ENCODE measurements at places on chromosomes 16 and 17. TPM values are rescaled to one million over a fixed set of nuclear protein-coding genes. Genes with fewer than 3 reads are reported as not detected.

GRCh38 chr17:57911834-57912673, 43.2 kb downstream of the CUEDC1 start:
- H3K27ac ChIP-seq: no peak overlapping the region
- no peak overlapping the region for H3K4me3 ChIP-seq
- no peaks in the 10 kb centered on the region for H3K36me3 ChIP-seq
- H3K4me1 ChIP-seq: no peaks in the 10 kb centered on the region

- peaks cover 28% of the 10 kb centered on the region for H3K4me1 ChIP-seq
- peaks cover 6% of the 10 kb centered on the region for H3K27me3 ChIP-seq
- H3K36me3 ChIP-seq: no peaks in the 10 kb centered on the region
- no peak overlapping the region for H3K4me3 ChIP-seq
These were observed 344.9 kb upstream of the TNRC6C start for GRCh38 chr17:77613627-77614026.

- peaks cover 78% of the 10 kb centered on the region for H3K36me3 ChIP-seq
- peak overlapping the region; percentile 84 for H3K27ac ChIP-seq
- H3K27me3 ChIP-seq: no peaks in the 10 kb centered on the region
- H3K4me1 ChIP-seq: peaks cover 79% of the 10 kb centered on the region
- H3K4me3 ChIP-seq: no peak overlapping the region
These were observed 75.1 kb downstream of the CYTH1 start for GRCh38 chr17:78707016-78707415.

DDX5 gene
- total RNA-seq: 1,208 TPM

- no peaks in the 10 kb centered on the region for H3K27me3 ChIP-seq
- H3K27ac ChIP-seq: no peak overlapping the region
- DNase-seq: no peak
- peaks cover 83% of the 10 kb centered on the region for H3K36me3 ChIP-seq
- H3K4me1 ChIP-seq: peaks cover 5% of the 10 kb centered on the region
- no peak overlapping the region for H3K4me3 ChIP-seq
These were observed 30.8 kb downstream of the NMT1 start for GRCh38 chr17:45091778-45092425.

COL1A1 gene
- 8.8 TPM for total RNA-seq

DNA sequence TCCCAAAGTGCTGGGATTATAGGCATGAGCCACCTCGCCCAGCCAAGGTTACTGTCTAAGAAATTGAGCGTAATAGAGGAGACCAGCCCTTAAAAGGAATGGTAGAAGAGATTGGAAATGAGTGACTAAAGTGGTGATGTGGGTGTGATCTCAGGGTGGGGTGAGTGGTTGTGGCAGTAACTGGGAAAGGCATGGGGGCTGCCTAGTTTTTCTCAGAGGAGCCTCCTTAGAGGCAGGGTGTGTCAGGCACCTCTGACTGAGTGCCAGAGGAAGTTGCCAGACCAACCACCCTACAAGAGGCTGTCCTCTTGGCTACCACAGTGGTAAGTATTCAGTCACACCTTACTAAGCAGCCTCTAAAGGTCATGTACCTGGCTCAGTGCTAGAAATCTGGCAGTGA, 8.9 kb downstream of the DUS2 start:
- H3K4me1 ChIP-seq: peaks cover 13% of the 10 kb centered on the region
- no peak for DNase-seq
- no peak overlapping the region for H3K4me3 ChIP-seq
- peak overlapping the region; percentile 1 for H3K27ac ChIP-seq
- H3K27me3 ChIP-seq: no peaks in the 10 kb centered on the region
- peaks cover 32% of the 10 kb centered on the region for H3K36me3 ChIP-seq

HIGD1B gene
- not detected for total RNA-seq

DNA sequence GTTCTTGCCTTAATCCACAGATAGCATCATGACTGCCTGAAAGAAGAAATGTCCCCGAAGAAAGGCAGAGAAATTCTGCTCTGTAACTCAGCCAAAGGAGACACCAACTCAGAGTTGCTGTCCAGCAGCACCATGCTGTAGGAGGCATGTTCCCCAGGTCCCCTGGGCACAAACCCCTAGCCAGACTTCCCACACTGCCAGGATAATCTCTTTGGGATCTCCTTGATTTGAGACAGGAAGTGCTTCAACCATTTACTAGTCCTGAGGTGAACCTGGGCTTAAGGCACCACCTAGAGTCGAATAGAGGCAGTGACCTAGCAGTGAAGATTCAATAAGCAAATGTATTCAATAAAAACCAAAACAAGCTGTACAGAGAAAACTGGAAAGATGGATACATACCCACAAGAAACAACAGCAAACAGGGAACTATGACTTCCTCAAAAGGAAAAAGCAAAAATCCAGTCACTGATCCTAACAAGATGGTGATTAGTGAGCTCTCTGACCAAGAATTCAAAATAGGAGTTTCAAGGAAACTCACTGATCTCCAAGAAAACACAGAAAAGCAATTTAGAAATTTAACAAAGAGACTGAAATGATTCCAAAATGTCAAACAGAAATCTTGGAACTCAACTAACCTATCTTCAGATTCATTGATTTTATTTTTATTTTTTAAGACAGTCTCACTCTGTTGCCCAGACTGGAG, 5.7 kb downstream of the OR4D2 start:
- DNase-seq: no peak
- no peak overlapping the region for H3K27ac ChIP-seq
- H3K4me1 ChIP-seq: no peaks in the 10 kb centered on the region
- H3K27me3 ChIP-seq: peaks cover 42% of the 10 kb centered on the region

GRCh38 chr17:28550858-28551257, 1.6 kb downstream of the UNC119 start:
- DNase-seq: no peak
- H3K27ac ChIP-seq: peak overlapping the region; percentile 93
- peaks cover 78% of the 10 kb centered on the region for H3K4me1 ChIP-seq
- no peaks in the 10 kb centered on the region for H3K27me3 ChIP-seq
- peak overlapping the region; percentile 97 for H3K4me3 ChIP-seq

SPN gene
- 2.4 TPM for total RNA-seq

DNA sequence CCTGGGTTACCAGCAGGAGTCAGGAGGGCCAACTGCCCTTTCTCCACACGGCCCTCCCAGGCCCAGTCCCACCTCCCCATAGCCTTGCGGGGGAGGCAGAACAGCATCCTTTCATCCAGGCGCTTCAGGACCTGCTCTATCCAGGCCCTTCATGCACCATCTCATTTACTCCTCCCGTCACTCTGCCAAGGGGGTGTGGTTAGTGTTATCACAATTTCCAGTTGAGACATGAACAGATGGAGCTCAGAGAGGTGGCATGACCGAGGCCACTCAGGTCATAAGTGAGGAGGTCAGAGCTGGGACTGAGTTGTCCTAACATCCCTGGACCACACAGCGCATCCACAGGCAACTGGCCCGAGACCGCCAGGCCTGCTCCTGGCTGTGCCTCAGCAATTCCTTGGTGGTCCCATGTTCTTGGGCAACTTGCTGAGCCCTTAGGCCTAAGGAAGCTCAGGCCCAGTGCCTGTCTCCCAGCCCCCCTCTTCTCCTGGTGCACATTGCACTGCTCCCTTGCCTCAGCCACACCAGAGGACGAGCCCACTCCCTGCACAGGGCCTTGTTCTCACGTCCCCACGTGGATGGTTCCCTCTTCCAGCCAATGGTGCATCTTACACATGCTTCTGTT, 23.8 kb downstream of the C17orf100 start:
- no peak overlapping the region for H3K4me3 ChIP-seq
- H3K4me1 ChIP-seq: no peaks in the 10 kb centered on the region
- peaks cover 14% of the 10 kb centered on the region for H3K27me3 ChIP-seq
- peaks cover 6% of the 10 kb centered on the region for H3K36me3 ChIP-seq

DNA sequence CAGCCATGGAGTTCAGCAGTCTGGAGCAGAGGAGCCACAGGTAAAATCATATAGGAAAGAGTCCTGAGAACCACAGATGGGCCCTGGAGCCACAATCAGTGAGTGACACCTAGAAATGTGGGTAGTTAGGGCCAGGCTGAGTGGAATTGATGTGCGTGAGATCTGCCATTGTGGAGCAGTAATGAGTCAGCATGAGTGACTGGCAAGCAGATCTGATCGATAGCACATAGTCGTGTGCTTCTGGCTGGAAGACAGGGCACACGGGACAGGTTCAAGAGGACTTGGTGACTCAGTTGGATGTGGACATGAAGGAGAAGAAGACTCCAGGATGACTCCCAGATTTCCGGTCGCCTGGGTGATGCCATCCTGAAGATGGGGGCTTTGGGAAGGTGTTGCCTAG, 12.3 kb downstream of the ADORA2B start:
- H3K36me3 ChIP-seq: no peaks in the 10 kb centered on the region
- H3K4me1 ChIP-seq: peaks cover 11% of the 10 kb centered on the region
- H3K4me3 ChIP-seq: no peak overlapping the region
- no peak overlapping the region for H3K27ac ChIP-seq
- DNase-seq: no peak

- peaks cover 20% of the 10 kb centered on the region for H3K4me1 ChIP-seq
- H3K4me3 ChIP-seq: no peak overlapping the region
- DNase-seq: no peak
These were observed 83.2 kb downstream of the STH start for GRCh38 chr17:46082257-46082656.

- no peak within 1 kb of the TSS for H3K27ac ChIP-seq
- peak within 1 kb of the TSS; percentile 17 for H3K4me3 ChIP-seq
- H3K36me3 ChIP-seq: no peaks in the 10 kb centered on the region
- DNase-seq: no peak
These were observed at the start of gene CHST4 for GRCh38 chr16:71526111-71526631. TSS of gene CHST4 (plus strand) at chr16:71526426. CDS start at chr16:71536678, 10,252 bp downstream.

DNA sequence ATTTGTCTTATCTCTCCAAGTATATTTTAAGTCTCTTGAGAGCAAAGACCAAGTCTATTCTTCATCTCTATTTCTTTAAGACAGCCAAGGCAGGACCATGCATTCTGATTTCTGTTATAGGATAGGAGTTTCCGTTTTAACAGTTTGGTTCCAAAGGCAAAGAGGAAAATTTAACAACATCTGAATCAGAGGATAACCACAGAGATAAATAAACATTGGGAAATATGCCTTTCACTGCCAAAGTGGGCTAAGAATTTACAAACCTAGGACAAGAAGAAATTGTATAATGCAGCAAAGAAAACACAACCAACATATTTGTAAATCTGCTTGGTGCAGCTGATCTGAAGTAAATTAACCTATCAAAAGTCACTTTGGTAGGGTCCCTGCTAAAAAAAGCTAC, 37.7 kb downstream of the USP32 start:
- no peak overlapping the region for H3K4me3 ChIP-seq
- no peak overlapping the region for H3K27ac ChIP-seq
- H3K4me1 ChIP-seq: peaks cover 26% of the 10 kb centered on the region
- peaks cover 3% of the 10 kb centered on the region for H3K36me3 ChIP-seq
- no peaks in the 10 kb centered on the region for H3K27me3 ChIP-seq
- DNase-seq: no peak

TEKT3 gene
- total RNA-seq: not detected

- no peaks in the 10 kb centered on the region for H3K4me1 ChIP-seq
- no peak overlapping the region for H3K4me3 ChIP-seq
- no peak for DNase-seq
- no peaks in the 10 kb centered on the region for H3K27me3 ChIP-seq
- peaks cover 52% of the 10 kb centered on the region for H3K36me3 ChIP-seq
- no peak overlapping the region for H3K27ac ChIP-seq
These were observed 154.5 kb downstream of the PARN start for GRCh38 chr16:14475370-14476139.

GNGT2 gene
- 8.1 TPM for total RNA-seq

MT3 gene
- total RNA-seq: not detected

TBC1D3K gene
- total RNA-seq: not detected

DNA sequence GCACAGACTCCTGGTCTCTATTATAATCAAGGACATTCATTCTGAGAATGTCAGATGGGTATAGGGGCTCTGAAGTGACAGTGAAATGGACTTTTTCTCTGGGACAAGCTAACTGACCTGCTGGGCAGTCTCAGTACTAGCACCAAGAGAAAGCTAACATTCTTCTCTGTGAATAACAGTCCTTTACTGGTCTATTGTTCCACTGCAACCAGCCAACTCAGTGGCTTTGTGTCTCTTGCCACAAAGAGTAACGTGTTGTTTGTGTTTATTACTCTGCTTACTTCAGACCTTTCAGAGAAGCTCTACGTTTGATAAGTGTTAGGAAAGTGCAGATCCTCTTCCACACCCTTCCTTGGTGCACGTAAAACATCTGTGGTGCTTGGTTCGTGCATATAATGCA, 61.5 kb upstream of the BCAR1 start:
- H3K4me3 ChIP-seq: no peak overlapping the region
- H3K27me3 ChIP-seq: peaks cover 11% of the 10 kb centered on the region
- DNase-seq: no peak
- no peaks in the 10 kb centered on the region for H3K4me1 ChIP-seq
- H3K36me3 ChIP-seq: peaks cover 32% of the 10 kb centered on the region
- H3K27ac ChIP-seq: no peak overlapping the region

DNA sequence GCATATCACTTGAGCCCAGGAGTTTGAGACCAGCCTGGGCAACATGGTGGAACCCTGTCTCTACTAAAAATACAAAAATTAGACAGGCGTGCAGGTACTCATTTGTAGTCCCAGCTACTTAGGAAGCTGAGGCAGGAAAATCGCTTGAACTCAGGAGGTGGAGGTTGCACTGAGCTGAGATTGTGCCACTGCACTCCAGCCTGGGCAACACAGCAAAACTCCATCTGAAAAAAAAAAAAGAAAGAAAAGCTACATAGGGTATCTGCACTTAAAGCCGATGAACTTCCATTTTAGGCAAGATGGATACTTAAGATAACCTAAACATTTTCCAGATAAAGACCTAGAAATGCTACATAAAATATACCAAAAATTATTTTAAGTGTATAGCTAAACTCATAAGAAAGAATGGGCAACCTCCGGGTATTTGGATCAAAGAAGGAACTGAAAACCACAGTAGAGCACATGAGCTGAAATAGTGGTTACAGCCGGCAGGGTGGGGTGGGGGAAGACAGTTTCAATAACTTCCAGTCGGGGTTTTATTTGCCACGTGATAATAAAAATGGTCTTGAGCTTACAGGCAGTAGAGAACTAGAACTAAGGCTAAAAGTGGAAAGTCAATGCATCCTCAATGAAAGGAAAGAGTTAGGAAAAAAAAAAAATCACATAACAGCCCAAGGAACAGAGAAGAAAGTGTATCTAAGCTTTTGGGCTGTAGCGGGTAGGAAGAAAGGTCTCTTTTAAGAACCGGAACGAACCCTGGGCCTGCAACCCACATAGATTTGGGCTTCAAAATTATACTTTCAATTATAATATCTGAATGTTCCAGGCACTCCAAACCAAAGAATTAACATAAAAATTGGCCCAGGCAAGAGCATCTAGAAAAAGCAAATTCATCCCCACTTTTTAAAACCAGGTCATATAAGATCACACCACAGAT, 53.1 kb downstream of the CFDP1 start:
- H3K4me3 ChIP-seq: peak overlapping the region; percentile 48
- no peak overlapping the region for H3K27ac ChIP-seq
- peaks cover 26% of the 10 kb centered on the region for H3K36me3 ChIP-seq
- H3K4me1 ChIP-seq: peaks cover 28% of the 10 kb centered on the region

HSD11B2 gene
- not detected for total RNA-seq

- no peak for DNase-seq
- no peak overlapping the region for H3K27ac ChIP-seq
- H3K4me3 ChIP-seq: no peak overlapping the region
- H3K36me3 ChIP-seq: no peaks in the 10 kb centered on the region
- peaks cover 7% of the 10 kb centered on the region for H3K27me3 ChIP-seq
These were observed 8.2 kb upstream of the SMTNL2 start for GRCh38 chr17:4576161-4576558.

- DNase-seq: no peak
- no peak overlapping the region for H3K4me3 ChIP-seq
- no peak overlapping the region for H3K27ac ChIP-seq
- peaks cover 8% of the 10 kb centered on the region for H3K4me1 ChIP-seq
These were observed 21.1 kb downstream of the CLUH start for GRCh38 chr17:2690165-2691068.
